AG09319 (cell line): ENCODE measurements at places on chromosomes 12 and 14.

DNA sequence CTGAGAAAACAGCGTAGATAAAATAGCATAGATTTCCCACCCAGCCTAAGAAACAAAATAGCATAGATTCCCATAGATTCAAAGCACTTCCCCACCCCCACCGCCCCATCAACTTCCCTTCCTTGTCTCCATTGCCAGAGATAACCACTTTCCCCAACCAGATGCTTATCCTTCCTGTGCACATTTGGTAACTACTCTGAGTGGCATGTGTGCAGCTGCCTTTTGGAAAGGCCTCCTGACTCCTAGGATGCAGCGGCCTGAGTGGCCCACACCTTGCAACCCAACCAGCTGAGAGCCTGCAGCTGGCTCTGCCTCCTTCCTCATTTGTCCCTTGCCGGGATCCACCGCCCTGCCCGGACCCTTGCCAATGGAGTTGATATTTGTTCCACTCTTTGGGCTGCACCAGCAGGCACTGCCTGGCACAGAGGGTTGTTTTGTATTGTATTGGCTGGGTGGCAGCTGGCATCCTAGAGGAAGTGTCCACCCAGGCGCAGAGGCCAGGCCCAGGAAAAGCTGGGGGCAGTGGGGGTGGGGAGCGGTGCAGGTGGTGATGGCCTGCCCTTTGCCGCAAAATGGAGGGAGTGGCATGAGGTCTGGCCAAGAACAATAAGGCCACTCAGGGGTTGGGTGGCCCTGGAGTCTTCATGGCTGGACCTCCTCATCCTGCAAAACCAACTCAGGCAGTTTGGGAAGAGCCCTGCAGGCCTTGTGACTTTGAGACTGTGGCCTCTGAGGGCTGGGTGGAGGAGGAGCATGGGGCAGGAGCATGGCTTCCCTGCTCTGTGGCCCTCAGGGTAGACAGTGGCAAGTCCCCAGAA lies 4.9 kb downstream of the SLC48A1 start:
- no peak for DNase-seq

DNA sequence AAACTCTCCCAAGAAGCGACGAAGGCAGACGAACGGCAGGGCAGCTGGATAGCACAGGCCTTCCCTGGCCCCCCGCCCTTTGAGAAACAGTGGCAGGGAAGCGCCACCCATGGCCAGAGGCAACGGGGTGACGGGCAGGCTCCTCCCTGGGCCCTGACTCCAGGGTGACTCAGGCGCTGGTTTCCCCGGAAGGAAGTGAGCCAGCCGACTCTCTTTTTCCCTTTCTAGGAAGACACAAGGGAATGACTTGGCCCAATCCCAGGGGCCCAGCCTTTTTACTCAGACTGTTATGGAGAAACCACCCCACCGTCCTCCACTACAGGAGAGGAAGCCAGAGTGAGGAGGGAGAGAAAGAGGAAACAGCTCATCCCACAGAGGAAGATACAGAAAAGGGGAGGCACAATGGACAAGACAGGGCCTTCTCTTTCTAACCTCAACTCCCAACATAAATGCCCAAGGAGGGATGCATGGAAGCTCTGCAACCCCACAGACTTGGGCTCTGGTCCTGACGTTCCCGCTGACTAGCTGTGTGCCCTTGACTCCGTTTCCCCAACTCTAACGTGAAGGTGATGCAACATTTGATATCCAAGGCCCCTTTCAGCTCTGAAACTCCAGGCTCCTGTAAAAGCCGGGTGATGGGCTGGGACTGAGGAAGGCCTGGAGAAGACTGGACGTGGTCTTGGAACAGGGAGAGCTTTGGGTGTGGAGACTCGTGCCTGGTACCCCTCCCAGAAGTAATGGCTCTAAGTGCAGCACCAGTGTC lies 27.9 kb downstream of the ACTN1 start:
- peak; percentile 78 for DNase-seq

DNA sequence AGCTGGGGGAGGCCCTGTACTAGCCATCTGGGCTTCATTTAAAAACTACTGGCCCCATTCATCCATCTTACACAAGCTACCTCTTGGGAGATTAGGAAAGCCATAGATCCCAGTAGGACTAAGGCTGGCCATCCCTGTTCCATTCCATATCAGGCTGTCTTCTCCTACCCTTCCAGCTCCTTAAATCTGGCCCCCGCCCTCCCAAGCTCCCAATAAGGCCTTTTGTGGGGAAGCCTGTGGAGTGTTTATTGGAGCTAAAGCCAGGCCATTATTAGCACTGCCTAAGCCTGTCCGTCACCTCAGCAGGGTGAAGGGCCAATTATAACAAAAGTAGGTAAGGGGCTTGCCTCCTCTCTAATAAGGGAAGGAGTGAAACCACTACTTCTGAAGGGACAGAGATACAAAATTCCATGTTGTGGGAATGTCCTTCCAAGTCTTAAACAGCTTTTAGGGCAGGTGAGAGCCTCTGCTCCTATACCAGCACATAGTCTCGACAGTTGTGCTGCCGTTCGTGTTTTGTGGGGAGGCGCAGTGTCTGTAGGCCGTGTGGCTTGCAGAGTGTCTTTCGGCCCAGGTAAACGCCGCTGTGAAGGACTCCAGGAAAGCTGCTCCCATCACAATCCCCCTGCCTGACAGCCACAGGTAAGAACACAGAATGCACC lies 3.7 kb downstream of the MYL6 start:
- no peak for DNase-seq

DNA sequence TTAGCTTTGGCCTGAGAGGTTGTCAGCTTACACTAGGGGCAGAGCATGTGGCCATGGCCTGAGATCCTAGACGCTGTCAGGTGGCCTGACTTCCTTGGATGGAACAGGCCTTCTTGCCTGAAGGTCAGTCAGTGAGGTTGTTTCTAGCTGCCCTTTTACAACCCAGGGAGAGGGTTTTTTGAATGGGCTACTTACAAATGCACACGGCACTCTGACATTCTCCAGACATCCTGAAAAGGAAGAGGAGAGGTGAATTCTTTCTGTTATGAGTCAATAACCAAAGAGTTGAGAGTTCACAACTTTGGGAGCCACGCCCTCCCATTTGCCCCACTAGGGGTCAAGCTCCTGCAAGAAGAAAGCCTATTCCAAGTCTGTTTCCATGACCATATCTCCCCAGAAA lies 7.8 kb downstream of the KRT76 start:
- DNase-seq = no peak

DNA sequence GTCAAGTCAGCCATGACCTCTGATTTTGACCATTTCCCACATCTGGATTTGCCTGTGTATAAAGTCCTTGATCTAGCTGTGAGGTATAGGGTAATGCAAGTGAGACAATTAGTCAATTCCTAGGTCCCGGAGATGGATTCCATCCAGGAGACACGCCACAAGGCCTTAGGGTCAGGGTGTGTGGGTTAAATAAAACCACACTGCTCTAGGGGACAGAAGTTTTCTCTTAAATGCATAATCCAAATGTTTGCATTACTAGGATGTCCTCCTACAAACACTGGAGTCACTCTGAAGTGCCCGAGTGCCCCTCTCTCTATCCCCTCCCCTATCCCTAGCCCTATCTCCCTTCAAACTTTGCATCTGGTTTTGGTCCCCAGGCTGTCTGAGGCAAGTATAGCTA lies 26.8 kb downstream of the LRIG3 start:
- DNase-seq = peak; percentile 54

GRCh38 chr12:6946033-6946919 lies 2.5 kb downstream of the C12orf57 start:
- DNase-seq = no peak

DNA sequence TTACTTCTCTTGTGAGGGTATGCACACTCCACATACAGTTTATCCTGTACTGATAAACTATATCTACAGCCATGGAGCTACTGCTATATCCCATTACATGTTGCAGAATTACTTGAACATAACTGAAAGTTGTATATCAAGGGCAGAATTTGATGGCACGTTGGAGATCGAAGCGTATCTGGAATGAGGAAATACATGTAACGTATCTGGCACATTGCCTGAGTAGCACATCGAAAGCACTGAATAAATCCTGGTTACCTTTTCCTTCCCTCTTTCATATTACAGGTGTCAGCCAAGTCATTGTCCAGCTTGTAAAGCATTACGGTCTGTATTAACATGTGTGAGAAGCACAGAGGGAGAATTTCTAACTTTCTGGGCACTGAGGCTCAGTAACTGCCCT lies 42.1 kb upstream of the LIN7A start:
- DNase-seq = no peak

- no peak for DNase-seq
These were observed 66.5 kb upstream of the CAND1 start for GRCh38 chr12:67202678-67203012.

DNA sequence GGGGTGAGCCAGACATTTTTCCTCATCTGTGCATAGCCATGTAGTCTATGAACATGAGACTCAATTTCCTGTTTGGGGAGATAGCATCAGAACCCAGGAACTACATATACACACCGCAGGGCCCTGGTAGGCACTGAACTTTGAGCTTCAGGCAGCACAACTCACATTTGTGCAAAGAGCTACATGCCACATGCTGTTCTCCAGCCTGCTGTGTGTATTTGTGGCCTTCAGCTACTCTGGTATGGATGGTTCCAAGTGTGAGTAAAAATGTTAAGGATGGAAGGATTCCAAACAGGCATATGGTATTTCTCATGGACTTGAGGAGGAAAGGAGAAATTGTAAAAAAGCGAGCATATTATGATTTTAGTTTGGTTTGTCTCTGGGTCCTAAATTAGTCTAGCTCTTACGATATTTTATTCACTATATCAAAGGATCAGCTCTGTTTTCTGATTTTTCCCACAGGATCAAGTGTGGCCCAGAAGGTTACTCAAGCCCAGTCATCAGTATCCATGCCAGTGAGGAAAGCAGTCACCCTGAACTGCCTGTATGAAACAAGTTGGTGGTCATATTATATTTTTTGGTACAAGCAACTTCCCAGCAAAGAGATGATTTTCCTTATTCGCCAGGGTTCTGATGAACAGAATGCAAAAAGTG lies 422.4 kb upstream of the OR4E1 start:
- no peak for DNase-seq

DNA sequence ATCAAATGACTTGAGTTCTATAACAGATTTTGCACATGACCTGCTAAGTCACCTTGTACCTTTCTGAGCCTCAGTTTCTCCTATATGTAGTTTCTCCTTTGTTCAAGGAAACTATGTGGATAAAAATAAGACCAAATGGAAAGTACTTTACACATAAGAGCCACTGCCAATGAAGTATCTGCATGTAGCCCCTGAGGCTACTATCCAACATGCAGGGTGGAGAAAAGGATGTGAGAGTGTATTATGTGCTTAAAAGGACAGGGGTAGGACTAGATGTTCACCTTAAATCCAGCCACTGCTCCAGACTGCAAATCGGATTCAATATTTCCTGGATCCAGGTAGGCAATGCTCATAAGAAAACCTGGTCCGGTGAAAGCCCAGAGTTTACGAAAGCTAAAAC lies 21.2 kb downstream of the SLC11A2 start:
- DNase-seq = no peak

GRCh38 chr12:32477714-32478113 lies 78.4 kb downstream of the FGD4 start:
- DNase-seq = no peak

- DNase-seq = no peak
These were observed 52.8 kb upstream of the SRSF5 start for GRCh38 chr14:69713993-69714679.

- peak; percentile 11 for DNase-seq
These were observed 263.4 kb upstream of the PLEKHG7 start for GRCh38 chr12:92439420-92439805.

DNA sequence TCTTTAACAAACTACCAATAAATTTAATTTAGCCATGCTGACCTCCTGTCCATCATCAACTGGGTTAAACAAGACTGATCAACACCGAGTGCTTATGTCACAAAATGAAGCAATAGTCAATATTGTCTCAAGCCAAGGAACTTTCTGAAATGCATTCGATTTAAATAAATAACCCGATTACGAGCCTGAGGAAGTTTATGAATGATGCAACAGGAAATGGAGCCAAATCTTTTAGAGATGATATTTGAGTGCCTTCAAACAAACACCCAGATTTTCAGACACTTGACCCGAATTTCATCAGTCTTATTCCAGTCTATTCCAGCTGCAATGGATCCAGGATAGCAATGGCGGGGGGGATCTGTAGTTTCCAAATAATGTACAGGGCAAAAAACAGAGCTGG lies 27.9 kb downstream of the FAR2 start:
- DNase-seq = peak; percentile 48

- DNase-seq = no peak
These were observed 161.2 kb upstream of the RTL1 start for GRCh38 chr14:101064718-101065117.
